ENCODE measurements at places on chromosomes 7 and 10.

- no peak for DNase-seq
Measured at GRCh38 chr7:116702046-116702785, 30.2 kb downstream of the MET start.

DNA sequence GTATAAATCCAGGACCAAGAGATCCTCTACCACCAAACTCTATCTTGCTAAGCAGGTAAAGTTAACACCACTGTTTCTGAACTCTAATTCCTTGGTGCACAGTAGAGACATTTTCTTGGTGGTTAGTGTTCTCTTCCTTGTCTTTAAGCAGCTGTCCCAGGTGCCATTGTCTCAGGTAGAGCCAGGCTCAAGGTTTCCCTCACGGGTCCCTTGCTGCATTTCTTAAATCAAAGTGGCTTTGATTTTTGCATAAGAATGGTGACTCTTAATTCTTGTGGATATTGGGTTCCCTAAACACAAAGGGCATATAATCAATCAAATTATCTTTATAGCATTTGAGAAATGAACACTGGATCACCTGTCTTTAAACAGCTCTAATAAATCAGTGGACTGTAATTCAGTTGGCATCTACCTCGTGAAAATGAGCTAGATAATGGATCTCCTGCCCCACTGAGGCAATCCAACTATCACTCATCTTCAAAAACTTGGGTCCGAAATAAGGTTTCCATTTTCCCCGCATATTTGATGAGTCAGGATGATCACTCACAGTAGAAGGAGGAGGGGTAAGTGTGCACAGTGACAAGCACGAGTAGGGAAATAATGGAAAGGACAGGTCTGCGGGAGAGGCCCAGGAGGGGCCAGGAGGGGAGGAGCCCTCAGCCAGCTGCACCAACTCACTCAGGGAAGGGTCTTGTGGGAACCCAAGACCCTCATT is 2.4 kb downstream of the ABCC2 start:
- peak; percentile 36 for DNase-seq

GRCh38 chr7:137661634-137662033 is 185.1 kb downstream of the DGKI start:
- no peak for DNase-seq

- no peak for DNase-seq
Measured at GRCh38 chr10:13612654-13613373, 26.0 kb downstream of the PRPF18 start.

DNA sequence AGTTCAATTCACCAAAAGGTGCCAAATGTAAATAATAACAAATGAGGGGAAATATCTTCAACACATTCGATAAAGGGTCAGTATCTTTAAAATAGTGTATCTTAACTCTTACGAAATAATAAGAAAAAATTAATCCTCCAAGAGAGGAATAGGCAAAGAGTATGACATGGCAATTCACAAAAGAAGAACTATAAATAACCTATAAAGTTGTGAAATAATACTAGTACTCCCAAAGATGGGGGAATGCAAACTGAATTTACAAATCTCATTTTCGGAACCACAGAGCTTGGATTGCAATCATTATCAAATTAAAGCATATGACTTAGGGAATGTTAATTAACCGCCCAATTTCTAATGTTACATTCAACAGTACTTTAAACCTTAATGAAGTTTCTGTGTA is 78.2 kb upstream of the TARP start:
- no peak for DNase-seq

DNA sequence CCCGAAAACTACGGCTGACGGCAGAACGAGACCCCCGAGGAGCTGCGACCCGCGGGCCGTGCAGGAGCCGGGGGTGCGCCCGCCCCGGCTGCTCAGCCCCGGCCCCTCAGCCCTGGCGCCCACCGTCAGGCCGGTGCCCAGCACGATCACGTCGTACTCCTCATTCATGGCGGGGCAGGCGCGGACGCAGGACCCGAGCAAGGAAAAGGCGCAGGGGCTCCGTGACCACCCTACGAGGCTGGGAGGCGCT is 218 bp downstream of the GDI2 start:
- DNase-seq: no peak

DNA sequence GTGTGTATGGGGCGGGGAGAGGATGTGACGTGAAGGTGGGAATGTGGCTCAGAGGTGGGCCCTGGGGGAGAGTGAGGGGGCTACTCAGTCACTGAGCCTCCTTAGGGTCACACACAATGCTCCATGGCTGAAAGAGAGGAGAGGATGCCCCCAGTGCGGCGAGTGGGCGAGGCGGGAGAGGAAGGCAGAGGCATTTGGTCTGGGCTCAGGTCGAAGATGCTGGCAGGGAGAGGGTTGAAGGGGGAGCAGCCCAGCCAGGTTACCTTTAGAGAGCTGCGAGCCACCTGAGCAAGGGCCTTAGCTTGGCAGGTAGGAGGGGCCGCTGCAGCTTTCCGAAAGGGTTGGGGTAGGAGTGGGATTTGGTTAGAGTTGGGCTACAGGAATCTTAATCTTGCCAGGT is 4.7 kb upstream of the LOXL4 start:
- DNase-seq: no peak

GRCh38 chr10:113858541-113858940 is 4.1 kb downstream of the NHLRC2 start:
- DNase-seq: peak; percentile 55

- peak; percentile 52 for DNase-seq
Measured at GRCh38 chr10:45420453-45421192, 46.6 kb downstream of the ALOX5 start.

- peak; percentile 77 for DNase-seq
Measured at GRCh38 chr7:41047789-41048191, 655.1 kb downstream of the INHBA start.

DNA sequence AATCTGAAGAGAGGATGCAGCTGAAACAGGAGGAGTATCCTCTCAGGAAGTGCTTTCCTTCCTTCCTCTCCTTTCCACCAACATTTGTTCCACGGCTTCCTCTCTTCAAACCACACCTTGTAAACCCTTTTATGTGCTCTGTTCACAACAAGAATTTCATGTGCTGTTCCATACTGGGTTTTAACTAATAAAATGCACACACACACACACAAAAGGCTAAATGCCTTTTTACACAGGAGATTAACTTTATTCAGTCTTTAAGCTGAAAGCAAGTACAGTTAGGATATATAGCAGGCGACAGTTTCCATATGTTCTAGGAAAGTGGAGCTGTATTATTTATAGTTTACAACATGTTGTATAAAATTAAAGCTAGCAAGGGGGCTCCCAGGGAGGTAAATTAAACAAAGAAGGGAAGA is 106.7 kb downstream of the REEP3 start:
- DNase-seq: no peak

- DNase-seq: no peak
Measured at GRCh38 chr10:52965938-52966401, 193.4 kb upstream of the MBL2 start.

DNA sequence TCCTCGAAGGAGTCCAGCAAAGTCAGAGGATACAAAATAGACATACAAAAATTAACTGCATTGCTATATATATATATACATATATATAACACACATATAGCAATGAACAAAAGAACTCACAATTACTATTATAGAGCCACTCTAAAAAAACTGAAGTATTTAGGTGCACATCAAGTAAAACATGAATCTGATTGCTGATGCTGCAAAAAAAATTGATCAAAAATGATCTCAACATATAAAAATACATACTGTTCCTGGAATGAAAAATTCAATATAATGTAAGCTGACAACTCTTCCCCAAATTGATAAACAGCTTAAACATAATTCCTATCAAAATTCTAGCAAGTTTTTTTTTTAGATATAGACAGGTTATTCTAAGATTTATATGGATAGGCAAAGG is 126.8 kb downstream of the ALOX5 start:
- no peak for DNase-seq

DNA sequence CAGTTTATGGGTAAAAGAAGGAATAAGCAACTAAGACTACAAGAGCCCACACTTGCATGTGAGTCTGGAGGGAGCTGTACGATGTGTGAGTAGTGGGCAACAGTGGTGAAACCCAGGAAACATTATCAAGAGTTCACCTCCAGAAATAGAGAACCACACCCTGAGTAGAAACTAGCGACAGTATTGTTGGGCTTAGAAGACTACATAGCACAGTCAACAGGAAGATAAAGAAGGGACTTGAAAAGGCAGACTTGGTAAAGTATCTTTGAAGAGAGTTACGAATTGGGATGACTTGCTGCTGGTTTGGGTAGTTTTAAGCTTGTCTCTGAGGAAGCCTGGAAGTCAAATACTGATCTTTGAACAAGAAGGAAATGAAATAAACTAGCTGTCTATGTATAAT is 223.2 kb upstream of the GNAI1 start:
- no peak for DNase-seq

DNA sequence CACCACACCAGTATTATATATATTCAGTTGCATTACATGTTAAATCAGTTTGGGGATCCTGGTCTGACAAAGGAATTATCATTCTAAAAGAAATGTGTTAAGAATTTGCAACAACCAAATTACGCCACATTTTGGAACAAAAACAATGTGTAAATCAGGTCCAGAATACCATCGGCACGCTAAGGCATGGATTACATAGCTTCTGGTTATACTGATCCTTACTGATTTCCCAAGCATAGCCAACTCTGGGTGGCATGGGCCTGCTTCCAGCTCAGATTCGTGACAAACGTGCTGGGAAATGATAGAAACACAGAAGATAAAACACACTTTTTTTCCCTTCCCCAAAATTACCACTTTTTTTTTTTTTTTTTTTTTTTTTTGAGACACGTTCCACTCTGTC is 660.0 kb downstream of the SORCS1 start:
- no peak for DNase-seq

DNA sequence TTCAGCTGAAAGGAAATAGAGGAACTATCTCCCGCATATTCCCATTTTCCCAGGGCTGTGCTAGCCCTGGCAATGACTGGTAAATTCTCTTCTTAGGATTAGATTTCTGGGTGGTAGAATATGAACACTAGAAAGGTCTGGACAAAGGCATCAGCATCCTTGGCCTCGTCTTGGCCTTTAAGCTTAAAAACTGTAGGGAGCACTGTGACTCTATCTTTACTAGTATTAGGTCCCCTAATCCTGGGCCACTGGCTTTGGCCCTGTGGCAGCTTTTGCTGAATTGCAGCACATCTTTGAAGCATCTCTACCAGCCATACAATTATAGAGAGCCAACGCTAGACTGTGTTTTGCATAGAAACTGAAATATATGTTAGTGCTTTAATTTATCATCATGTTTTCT is 41.5 kb upstream of the EBLN1 start:
- DNase-seq: no peak

DNA sequence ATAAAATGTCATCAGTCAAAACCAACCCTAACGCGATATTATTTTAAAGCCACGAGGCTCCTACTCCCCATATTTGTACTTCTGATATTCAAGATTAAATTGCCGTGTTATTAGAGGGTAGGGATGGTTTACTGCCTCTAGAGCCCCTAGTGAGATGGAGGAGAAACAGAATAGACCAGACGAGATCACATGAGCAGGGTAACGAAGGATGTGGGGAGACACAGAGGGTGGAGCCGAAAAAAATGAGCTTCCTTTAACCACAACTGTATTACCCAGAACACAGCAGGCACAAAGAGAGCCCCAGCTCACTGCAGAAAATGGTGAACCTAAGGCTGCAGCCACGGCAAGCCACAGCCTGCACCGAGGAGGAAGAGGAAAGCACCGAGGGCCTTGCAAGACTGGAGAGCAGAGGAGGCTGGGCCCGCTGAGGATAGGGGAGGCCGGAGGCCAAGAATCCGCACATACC is 14.3 kb downstream of the ZC3HAV1 start:
- no peak for DNase-seq

- peak; percentile 66 for DNase-seq
Measured at GRCh38 chr7:114409750-114410149, 4.9 kb upstream of the FOXP2 start.

DNA sequence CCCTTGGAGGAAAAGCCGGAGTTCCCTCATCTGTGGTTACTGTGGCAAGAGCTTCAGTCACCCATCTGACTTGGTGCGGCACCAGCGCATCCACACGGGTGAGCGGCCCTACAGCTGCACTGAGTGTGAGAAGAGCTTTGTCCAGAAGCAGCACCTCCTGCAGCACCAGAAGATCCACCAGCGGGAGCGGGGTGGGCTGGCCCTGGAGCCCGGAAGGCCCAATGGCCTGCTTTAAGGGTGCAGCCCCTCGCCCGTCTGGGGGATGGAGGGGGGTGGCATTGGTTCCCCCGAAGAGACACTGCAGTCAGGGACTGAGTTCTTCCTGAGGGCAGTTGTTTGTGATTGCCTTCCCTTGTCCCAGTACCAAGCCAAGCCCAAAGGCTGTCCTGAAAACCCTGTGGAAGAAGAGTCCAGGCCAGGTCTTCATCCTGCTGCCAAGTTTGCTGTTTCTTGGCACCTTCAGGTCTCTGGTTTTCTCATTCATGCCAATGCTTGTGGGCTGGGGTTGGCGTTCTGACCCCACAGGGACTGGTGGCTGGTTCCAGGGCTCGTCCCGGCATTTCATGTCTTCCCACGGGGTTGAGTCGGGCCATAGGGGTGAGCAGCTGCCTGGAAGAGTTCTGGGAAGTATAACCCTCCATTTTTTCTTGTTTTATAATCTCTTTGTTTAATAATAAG is 7.7 kb upstream of the ZNF783 start:
- no peak for DNase-seq

DNA sequence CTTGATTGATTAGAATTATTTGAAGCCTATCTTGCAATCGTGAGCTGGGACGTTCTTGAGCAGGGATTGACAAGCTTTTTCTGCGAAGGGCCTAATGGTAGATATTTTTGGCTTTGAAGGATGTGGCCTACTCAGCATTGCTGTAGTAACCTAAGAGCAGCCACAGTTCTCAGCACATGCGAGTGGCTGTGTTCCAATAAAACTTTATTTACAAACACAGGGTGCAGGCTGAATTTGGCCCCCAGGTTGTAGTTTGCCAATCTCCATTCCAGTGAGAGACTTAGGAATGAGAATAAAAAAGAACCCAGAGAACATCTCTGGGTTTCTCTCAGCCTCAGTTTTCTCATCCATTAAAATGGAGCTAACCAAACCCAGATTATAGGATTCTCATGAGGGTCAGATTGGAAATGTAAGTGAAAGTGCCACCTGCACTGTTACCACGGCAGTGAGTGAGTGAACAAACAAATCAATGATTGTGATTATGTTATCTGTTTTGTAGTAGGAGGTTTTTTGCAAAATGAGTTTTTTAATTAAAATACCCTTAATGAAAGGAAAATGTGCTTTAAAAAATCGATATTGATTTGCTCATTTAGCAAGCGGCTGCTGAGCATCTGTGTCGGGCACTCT is 664.0 kb downstream of the SDK1 start:
- DNase-seq: no peak

DNA sequence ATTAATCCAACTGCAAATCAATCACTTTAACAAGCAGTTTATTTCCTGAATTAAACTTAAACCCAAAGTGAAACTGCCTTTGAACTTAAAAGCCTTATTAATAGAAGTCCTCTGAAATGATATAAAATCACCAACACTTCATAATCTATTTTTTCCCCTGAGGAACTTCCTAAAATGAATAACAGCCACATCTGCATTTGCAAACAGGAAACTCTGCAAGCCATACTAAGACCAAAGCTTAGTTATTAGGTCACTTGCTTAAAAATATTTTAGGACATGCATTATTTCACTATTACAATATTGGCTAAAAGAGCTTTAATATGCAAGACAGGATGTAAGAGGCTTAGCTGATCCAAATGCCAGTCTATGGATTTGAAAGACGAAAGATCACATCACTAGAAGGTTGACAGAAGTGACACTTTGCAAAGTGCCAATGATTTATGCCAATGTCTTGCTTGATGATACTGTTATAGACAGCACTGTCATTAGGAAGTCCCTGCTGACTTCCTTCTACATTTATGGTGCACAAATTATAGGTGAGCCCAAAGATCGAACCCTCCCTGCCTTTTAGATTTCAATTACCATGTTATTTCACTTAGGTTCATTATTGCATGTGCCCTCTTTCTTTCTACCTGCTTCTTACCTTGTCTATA is 99.9 kb upstream of the SKAP2 start:
- DNase-seq: no peak

Measured in IMR-90 (cell line).